ENCODE measurements at places on chromosomes 6 and 20.

- DNase-seq = no peak
Measured at GRCh38 chr20:32626859-32627636, 41.9 kb upstream of the NOL4L start.

GRCh38 chr6:138654715-138655634, 118.6 kb upstream of the CCDC28A start:
- DNase-seq = no peak

GRCh38 chr6:43476746-43477145, 624 bp upstream of the TJAP1 start:
- DNase-seq = no peak

- DNase-seq = peak; percentile 67
Measured at GRCh38 chr6:44464527-44465310, 77.2 kb downstream of the CDC5L start.

DNA sequence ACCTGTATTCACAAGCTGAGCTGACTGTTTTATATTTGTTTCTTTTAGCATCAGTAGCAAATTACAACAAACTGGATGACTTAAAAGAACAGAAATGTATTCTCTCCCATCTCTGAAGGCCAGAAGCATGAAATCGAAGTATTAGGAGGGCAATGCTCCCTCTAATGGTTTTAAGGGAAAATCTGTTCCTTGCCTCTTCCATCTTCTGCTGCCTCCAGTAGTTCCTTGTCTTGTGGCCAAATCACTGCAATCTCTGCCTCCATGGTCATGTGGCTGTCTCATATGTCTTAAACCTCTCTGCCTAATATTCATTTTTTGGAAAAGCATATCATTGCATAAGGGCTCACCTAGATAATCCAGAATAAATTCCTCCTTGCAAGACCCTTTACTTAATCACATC, 25.2 kb upstream of the ASCC3 start:
- no peak for DNase-seq

GRCh38 chr20:57589728-57590484, 29.0 kb downstream of the PCK1 start:
- DNase-seq = no peak

GRCh38 chr20:51017251-51017650, 5.7 kb downstream of the KCNG1 start:
- DNase-seq = no peak

Measured in islet precursor cell (in vitro differentiated cells).